ENCODE measurements at places on chromosomes 12 and 14.

DNA sequence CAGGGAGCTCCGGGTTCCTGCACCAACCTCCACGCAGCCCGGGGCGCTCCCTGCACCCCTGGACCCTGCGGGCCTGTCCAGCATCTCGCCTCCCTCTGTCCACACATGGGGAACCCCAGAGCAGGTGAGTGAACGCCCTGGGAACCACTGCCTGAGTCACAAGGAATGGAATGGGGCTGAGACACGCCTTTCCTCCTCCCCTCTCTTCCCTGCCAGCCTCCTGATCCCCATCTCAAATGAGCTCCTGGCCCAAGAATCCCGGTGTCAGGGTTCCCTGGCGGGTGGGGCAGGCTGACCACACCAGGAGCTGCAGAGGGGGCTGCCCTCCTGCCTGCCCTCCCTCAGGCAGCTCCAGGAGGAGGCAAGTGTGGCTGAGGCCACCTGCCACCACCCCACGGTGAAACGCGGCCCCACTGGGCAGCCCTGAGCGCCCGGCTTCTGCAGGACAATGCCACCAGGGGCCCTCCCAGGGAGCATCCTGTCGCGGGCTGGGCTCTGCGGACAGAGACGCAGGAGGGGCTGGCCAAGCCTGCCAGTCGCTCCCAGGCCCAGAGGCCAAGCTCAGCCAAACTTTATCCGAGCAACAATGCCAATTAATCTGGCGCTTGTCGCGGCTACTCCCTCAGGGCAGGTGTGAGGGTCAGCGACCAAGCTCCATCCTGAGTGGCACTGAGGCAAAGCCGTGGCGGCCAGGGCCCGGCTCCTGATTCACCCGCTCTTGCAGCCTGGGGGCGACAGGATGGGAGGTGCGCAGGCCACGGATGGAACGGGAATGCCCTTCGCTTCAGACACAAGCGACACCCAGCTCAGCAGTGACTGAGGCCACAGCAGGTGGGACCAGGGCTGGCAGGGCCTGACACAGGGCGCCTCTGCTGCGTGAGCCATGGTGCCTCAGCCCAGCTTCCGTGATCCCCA lies 44.3 kb downstream of the GALNT9 start:
- DNase-seq, result no peak

GRCh38 chr14:51341338-51341737 lies 101.3 kb downstream of the TMX1 start:
- DNase-seq, result no peak

DNA sequence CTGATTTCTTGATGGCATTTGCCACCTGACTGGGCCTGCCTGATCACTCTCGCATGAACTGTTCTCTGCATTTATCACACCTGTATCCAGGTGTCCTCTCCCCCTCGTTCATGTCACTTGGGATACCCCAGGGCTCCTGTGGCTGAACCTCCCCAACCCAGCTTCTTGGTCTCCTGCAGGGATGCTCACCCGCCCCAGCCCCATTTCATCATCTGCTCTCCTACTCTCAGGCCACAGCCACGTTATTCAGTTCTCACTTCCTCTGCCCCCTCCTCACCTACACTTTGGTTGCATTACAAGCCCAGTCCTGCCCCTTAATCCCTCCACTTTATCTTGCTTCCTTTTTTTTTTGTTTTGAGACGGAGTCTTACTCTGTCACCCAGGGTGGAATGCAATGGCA lies 35.5 kb downstream of the TMBIM6 start:
- no peak for DNase-seq

- no peak for DNase-seq
Observed at GRCh38 chr12:82673698-82674097, 13.0 kb upstream of the TMTC2 start.

DNA sequence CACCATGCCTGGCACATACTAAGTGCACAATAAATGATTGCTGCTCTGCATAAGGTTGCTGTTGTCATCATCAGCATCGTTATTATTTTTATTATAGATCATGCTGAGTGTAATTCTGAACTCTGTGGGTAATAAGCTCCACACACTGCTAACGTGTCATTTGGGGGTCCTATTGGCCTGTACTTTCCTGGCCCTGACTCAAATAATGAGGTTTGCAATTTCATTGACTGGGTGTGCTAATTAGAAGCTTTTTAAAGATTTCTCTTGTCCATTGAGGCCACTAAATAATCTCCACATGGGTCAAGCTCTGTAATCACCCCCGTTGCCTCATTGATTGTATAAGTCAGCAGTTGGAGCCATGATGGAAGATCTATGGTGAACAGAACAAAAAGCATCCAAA lies 320.8 kb upstream of the TMPO start:
- DNase-seq, result no peak

- DNase-seq, result no peak
Observed at GRCh38 chr12:24069532-24070395, 120.3 kb upstream of the SOX5 start.

DNA sequence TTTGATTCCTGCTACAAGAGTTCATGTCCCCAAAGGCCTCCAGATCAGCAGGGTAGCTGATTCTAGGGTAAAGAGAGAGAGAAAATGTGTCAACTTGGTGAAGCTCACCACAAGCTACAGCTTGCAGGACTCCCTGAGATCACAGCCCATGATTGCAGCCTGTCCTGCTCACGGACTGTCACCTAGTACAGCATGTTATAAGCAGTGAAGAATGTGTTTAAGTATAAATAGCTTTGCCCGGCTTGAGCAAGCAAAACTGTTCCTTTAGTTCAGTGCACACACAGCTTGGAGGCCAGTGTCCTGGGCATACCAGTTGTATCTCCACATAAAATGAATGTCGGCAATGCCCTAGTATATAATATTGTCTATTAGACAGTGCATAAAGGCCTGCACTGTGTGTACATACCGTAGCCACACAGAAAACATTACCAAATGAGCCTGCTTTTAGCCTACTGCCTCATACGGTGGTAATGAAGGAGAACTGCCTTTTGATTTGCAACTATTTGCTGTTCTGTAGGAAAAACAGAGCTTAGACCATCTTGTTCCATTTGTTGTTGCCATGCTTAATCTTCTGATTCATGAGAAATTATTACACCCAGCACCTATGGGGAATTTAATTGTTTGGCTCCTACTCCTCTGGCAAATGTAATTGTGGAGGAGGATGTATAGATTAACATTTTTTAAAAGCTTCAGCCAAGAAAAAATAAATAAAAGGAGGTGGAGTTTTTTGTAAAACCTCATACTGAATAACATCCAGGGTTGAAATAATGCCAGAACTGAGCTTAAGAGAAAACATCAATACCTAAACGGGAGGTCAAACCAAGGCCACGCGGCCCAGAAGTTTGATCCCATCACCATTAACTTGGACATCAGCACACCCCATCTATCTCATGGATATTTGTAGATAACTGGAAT lies 108.1 kb upstream of the G2E3 start:
- no peak for DNase-seq

DNA sequence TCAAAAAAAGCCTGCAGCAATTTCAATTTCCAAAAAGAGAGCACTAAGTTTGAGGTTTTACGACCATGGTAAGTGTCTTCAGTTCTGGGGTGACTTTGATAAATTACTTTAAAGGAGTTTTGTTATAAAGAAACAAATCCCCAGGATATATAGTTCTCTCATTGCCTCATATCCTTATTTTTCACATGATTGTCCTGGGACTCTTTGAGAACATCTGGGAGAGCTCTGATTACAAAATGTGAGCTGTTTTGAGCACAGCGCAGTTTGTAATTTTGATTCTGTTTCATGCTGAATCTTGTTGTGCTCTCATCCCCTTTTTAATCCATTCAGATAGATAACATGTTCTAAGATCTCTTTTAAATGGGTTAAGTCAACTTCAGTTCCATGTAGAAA lies 67.7 kb upstream of the DCN start:
- peak; percentile 66 for DNase-seq

DNA sequence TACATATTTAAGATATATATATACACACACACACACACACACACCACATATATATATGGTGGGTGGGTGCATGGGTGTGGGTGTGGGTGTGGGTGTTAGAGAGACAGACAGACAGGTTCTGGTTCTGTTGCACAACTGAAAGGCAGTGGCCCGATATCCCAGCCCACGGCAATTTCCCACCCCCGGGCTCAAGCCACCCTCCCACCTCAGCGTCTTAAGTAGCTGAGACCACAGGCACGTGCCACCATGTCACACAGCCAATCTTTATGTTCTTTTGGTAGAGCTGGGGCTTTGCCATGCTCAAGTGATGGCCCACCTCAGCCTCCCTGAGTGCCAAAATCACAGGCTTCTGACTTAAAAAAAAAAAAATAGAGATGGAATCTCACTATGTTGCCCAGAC lies 417.8 kb upstream of the FOXG1 start:
- no peak for DNase-seq

DNA sequence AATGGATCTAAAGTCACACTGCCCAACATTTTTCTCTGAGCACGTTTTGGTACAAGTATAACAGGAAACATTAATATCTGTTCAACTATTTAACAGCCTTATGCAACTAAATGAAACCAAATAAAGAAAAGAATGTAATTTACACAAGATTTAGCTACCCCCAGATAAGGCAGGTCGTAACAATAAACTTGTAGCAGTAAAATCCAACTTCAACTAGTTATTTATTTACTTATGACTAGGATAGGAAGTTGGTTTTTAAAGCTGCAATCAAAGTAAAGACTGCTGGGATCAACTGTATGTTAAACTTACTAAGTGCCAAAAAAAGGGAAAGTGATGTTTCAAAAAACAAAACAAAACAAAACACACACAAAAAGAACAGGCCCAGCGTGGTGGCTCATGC lies 30.9 kb downstream of the FERMT2 start:
- no peak for DNase-seq

DNA sequence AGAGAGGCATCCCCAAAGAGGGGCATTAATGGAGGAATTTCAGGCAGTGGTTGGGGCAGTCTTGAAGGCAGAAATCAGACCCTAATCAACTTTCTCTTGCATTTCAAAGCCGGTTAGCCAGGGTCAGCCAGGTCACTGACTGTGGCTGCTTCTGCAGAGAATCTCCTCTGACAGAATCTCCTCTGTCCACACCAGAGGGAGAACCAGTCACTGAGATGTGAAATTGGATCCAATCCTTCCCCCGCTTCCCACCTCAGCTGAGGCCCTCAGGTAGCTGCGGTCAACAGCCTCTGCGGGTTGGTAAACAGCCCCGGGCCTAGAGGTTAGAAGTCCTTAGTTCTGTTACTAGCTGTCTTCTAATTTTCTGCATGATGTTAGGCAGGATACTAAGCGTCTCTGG lies 39.8 kb upstream of the NUAK1 start:
- no peak for DNase-seq

DNA sequence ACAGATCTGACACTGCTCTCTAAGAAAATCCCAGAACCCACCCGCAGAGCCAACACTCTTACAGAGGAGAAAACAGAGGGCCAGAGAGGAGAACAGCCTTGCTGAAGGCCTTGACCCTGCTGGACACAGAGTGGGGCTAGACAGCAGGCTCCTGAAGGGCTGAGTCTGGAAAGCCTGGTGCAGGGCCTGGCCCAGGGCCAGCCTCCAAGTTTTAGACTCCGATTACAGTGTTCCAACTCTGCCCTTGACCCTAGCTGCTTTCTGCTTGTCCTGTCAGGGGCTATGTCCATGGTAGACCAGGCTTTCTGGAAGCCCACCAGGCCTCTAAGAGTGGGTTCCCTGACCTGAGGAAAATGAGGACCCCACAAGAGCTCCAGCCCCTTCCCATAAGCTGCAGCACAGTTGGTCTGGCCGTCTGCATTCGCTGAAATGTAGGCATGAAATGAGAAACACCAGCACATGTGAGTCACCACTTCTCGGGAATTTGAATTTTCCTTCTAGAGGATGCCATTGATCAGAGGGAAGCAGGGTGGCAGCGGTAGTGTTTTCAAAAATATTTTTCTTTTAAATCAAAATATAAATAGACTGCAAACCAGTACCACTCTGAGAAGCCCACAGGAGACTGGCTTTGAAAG lies 154.4 kb downstream of the CALM1 start:
- DNase-seq, result no peak

DNA sequence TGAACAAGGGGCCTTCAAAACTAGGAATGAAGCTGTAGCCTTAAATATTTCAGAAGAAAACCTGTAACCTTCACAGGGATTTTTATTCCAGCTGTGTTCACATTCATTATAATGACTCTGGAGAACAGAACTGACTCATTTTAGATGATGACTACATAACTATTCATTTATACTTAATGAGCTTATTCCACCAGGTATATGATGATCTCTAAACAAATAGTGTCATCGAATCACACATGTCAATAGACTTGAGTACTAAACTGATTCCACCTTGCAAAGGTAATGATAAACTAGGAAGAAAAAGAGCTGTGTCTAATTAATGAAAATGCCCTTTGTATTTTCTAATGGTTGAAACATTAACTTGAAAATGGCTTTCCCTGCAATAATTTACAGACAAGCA lies 433.2 kb downstream of the PDZRN4 start:
- no peak for DNase-seq

DNA sequence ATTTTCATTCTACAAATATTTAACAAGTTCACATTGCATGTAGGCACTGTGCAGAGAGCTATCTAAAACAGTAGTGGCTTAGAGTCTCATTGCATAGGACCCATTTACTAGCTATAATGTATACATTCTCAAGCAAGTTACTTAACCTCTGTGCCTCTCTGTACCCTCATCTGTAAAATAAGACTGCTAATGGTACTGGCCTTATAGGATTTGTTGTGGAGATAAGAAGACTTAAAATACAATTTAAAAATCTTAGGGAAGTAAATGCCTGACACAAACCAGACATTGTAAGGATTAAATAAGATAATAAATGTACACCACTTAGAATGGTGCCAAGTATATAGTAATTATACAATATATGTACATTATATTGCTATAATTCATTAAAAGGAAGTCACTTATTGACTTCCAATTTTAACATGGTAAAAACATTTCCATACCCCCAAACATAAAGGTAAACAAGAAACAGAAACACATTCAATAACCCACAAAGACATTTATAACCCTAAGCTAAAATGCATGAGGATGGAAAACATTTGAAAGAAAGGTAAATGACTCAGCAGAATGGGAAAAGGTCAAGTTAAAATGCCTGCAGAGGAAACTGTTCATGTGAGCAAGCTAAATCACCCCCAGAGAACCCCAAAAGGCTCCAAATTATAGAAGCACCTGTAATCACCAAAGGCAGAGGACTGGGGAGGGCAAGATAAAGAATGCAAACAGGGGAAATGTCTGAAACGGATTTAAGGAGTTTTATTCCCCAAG lies 30.8 kb downstream of the RPS6KA5 start:
- DNase-seq, result no peak

DNA sequence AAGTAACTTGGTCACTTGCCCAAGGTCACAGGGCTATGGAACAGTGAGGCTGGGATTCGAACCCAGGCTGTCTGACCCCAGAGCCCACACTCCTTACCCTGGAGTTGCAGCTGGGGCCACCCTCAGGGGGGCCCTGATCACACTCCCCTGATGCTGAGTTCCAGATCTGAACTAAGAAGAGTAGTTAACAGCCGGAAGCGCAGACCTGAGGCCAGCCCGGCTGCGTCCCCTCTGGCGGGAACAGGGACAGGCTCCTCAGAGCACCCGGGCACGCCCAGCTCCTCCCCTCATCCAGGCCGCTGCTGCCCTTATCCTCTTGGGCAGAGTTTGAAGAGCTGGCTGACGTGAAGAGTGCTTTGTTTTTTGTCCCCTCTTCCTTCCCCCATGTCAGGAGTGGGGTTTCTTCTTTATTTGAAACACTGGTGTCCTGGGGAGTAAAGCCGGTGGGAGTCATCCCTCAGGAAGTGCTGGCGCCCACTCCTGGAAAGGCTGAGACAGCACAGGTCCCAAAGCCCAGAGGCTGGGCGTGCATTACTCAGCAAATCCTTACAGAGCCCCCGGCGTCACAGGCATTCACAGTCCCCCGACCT lies 8.7 kb downstream of the PHB2 start:
- DNase-seq, result peak; percentile 59

- no peak for DNase-seq
Observed at GRCh38 chr14:100058777-100059437, 6.3 kb upstream of the EVL start.

- no peak for DNase-seq
Observed at GRCh38 chr12:26767865-26768264, 65.1 kb downstream of the ITPR2 start.

Data from SK-N-MC (cell line).